ENCODE measurements at places on chromosomes 12 and 14.

DNA sequence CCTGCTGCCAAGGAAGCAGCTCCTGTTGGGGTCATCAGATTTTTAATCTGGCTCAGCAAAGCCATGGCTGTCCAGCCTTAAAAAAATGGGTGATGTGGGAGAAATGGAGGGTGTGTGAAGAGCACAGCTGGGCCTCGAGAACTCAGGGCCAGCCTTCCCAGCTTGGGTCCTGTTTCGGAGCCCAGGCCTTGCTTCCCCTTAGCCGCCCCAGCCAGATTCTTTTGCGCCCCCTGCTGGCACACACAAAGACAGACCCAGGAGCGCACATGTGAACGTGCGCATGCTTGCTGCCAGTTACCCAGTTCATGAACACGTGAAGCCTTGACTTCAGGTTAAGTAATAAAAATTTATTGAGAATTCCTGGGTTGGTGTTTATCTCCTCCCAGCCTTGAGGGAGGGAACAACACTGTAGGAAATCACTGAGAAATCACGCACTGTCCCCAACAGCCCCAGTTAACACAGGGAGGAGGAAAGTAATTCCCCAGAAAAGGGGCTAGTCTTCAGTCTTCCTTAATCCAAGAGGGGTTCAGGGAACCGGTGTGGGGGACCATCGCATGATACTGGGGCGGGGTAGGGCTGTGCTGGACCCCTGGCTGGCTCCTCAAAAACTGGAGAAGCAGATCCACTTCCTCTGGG, 5.3 kb downstream of the PHB2 start:
- peak; percentile 91 for DNase-seq

- DNase-seq, result no peak
These were observed 62.9 kb upstream of the HIF1A start for GRCh38 chr14:61632401-61632800.

DNA sequence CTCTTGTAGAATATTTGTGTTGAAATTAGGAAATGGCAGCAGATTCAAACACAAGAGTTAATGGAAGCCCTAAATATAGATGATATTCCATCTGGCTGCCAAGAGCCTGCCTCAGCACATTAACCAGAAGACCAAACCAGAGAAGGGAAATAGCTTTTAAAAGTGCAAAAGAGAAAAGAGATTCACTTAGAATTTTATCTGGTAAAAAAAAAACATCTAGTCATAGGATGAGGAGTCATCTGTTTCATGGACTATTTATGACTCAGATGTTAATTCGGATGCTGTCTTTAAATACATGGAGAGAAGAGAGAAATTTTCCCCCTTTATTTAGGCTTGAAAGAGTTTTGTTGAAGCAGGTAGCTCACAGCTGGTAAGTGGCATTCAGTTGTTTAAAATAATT, 201.6 kb upstream of the NUDT4 start:
- DNase-seq, result no peak

- DNase-seq, result no peak
These were observed 70.2 kb downstream of the HECTD1 start for GRCh38 chr14:31137214-31137889.

GRCh38 chr12:92078167-92079053, 67.2 kb downstream of the BTG1 start:
- peak; percentile 16 for DNase-seq

- no peak for DNase-seq
These were observed 31.8 kb downstream of the PKP2 start for GRCh38 chr12:32864731-32865130.

GRCh38 chr12:55850401-55850800, 7.7 kb upstream of the MMP19 start:
- DNase-seq, result peak; percentile 38

DNA sequence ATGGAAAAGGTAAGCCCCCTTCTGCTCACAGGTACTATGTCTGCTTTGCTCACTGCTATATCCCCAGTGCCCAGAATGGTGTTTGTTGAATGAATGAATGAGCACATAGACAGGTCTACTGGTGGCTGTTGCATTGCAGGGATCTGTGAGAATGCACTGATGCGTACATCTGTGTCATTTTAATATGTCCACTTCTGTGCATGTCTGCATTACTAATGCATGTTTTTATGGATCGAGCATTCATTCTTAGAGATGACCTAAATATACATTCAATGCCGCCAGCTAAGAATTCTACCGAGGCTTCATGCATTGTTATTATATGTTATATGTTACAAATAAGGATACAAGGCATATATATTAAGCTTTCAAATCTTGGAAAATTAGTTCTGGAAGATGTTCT, 73.8 kb downstream of the SPRING1 start:
- DNase-seq, result no peak

GRCh38 chr12:50117057-50117622, 5.1 kb downstream of the COX14 start:
- no peak for DNase-seq

DNA sequence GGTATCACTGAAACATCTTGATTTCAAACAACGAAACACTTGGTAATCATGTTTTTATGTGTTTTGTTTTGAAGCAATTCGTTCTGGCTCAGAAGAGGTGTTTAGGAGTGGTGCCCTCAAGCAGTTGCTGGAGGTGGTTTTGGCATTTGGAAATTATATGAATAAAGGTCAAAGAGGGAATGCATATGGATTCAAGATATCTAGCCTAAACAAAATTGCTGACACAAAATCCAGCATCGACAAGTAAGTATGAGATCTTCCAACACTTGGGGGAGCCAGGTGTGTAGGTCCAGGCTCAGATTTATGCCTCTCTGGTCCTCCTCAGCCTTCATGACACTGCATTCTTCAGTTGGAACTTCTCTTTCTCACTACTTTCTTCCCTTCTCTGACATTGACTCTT, 110.1 kb downstream of the GPR135 start:
- no peak for DNase-seq

DNA sequence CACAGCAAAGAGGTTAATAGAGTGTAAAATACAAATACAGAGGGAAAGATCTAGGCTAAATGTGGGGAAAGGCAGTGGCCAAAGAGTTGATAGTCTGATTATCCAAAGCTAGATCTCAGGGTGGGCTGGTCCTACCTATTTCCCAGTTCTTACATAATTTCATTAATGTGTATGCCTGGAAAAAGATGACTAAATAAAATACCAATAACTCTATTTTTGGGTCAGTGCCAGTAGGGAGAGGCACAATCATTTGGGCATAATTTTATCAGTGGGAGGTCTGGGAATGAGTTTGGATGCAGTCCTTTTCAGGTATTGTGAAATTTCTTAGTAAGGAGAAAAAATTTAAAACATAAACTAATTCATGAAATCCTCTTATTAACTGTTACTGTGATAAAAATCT, 30.6 kb upstream of the CLEC14A start:
- no peak for DNase-seq

- DNase-seq, result no peak
These were observed 84.5 kb upstream of the RTL1 start for GRCh38 chr14:100988011-100988410.

GRCh38 chr14:24804552-24805212, 170.7 kb upstream of the GZMB start:
- no peak for DNase-seq

GRCh38 chr14:36579573-36580140, 2.8 kb downstream of the NKX2-8 start:
- no peak for DNase-seq

GRCh38 chr12:114166362-114166761, 200.2 kb upstream of the RBM19 start:
- DNase-seq, result no peak

DNA sequence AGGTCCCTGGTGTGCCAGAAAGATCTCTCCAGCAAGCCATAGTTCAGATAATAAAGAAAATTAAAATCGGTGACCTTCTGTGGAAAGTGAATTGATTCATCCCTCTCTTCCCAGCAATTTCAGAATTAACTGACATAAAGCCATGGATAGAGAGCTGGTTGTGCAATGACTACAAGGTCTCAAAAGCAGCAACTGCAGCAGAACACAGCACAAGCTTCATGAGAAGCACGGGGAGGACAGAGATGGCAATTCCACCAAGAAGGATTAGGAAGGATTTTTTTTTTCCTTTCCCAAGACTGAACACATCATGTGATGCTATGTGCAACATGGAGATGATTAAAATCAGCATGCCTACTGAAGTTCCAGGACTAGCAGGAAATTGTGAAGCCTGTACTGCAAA, 154.9 kb upstream of the PLEKHG7 start:
- no peak for DNase-seq

- no peak for DNase-seq
These were observed 131.4 kb downstream of the NDUFA12 start for GRCh38 chr12:94872007-94872653.

GRCh38 chr12:110669193-110669502, 19.8 kb downstream of the HVCN1 start:
- no peak for DNase-seq

DNA sequence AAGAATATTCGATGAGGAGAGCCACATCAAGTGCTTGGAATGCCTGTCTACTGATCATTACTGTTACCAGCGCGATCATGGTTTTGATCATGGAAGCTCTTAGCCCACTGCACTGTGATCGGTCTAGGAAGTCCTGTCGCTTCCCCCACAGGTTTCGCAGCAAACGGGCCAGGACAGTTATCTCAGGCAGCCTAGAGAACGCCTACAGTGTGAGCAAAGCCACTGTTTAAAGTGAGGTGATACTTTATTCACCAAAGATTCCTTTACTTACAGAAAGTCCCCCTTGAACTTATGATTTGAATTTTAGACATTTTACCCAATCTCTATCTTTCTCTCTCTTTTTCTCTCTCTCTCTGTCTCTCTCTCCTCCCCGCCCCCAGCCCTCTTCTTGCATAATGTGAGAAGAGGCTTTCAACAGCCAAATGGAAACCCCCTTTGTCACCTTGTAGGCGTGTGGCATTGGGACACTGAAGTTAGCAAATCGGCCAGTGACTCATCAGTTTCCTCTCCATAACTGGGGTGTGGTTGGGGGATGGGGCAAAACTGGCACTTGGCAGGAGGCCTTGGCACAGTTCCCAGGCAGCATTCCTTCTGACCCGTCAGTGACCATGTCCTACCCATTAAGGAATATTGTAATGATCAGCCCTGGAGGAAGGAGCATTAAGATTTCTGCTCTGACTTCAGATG, 214.8 kb downstream of the CHST11 start:
- peak; percentile 98 for DNase-seq

DNA sequence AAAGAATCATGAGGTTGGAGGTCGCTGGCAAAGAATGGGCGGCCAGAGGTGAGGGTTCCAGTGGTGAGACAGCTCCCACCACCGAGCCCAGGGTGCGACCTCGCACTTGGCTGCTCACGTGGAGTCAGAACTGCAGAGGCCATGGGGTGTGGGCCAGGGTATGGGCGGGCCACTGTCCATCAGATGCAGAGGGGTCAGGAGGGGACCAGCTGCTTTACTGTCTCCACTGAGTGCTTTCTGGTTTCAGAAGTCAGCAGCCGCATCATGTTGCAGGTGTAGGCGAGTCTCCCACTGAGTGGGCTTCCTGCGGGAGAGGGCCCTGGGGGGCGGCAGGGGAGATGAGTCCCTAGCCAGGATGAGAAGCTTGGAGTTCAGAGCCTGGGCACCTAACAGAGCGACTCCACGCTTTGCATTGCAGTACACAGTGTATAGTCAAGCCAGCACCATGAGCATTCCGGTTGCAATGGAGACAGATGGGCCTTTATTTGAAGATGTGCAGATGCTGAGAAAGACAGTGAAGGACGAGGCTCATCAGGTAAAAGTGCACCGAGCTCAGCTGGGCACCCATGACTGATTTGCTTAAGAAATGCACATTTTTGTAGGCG, 46.9 kb upstream of the DYNC1H1 start:
- no peak for DNase-seq

GRCh38 chr14:73173092-73173735, 36.9 kb downstream of the PSEN1 start:
- peak; percentile 58 for DNase-seq
